CD4-positive, alpha-beta memory T cell (primary cell): ENCODE measurements at places on chromosomes 5 and 9. TPM values are rescaled to one million over a fixed set of nuclear protein-coding genes. Genes with fewer than 3 reads are reported as not detected.

GRCh38 chr5:71460693-71461092 lies 5.2 kb downstream of the BDP1 start:
- H3K27me3 ChIP-seq = no peaks in the 10 kb centered on the region
- peaks cover 17% of the 10 kb centered on the region for H3K4me1 ChIP-seq
- no peak for DNase-seq
- peaks cover 41% of the 10 kb centered on the region for H3K36me3 ChIP-seq

DNA sequence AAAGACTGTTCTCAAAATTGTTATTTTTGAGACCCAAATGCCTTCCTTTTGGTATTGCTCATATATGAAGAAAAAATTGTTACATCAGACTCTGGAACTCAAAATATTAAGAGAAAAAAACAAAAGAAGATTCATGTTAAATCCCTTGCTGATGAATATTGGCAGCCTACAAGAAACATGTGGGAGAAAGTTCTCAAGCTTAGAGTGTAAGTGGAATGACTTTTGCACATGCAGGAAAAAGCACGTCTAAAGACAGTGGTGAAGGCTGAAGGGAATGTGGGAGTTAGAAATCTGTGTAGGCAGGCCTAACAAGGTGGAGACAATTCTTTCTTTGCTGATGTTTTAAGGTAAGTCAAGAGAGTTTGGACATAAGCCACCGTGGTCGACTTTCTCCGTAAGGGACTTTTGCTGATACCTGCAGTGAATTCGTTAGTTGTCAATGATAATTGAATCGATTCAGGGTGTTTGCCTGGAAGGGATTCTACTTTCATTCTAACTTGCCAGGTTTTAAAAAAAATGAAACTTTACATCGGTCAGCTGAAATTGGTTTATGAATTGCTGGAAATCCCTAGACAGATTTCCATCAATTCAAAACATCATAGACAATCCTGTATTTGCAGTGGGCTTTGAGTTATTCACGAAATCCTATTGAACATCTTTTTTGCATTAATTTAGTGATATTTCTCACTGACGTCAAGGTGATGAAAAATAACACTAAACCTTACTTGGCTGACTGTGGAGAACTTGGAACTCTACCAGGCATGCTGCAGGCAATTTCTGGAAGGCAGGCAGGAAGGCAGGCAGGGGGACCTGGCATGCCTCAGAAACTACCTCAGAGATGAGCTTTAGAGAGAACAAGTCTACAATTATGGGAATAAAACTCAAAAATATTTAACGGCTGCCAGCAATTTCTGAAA lies 359.1 kb upstream of the ADAMTSL1 start:
- no peaks in the 10 kb centered on the region for H3K4me1 ChIP-seq
- no peak overlapping the region for H3K27ac ChIP-seq
- H3K36me3 ChIP-seq = no peaks in the 10 kb centered on the region
- no peak overlapping the region for H3K4me3 ChIP-seq
- DNase-seq = no peak
- no peaks in the 10 kb centered on the region for H3K27me3 ChIP-seq

DNA sequence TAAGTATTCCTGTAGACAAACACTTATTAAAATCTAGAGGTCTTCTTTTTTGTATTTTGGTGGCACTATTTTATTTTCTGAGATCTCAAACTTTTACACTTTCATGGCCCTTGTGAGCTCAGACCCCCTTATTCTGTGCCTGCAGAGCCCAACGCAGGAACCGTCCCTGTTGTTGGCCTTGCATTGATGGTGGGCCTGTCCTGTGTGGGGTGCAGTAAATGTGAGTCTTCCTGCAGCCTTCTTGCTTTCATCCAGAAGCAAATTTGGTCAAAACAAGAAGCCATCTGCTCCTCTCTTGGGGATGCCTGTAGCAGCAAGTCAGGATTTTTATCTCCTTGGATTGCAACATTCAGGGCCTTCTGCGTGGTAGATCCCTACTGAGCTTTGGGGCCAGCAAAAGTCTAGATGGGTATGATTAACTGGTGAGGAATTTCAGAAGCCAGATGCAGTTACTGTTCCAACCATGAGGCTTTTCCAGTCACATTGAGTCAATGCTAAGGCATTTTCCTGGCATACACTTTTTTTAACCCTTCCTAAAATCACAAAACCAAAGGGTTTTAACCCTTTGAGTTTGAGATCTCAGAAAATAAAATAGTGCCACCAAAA lies 31.7 kb downstream of the BASP1 start:
- H3K4me1 ChIP-seq = no peaks in the 10 kb centered on the region
- H3K4me3 ChIP-seq = no peak overlapping the region
- H3K36me3 ChIP-seq = no peaks in the 10 kb centered on the region
- DNase-seq = no peak
- H3K27me3 ChIP-seq = no peaks in the 10 kb centered on the region
- no peak overlapping the region for H3K27ac ChIP-seq

GRCh38 chr5:148120317-148120716 lies 48.0 kb upstream of the SPINK14 start:
- H3K27me3 ChIP-seq = no peaks in the 10 kb centered on the region
- no peak overlapping the region for H3K27ac ChIP-seq
- no peaks in the 10 kb centered on the region for H3K36me3 ChIP-seq
- DNase-seq = no peak
- H3K4me1 ChIP-seq = no peaks in the 10 kb centered on the region

DNA sequence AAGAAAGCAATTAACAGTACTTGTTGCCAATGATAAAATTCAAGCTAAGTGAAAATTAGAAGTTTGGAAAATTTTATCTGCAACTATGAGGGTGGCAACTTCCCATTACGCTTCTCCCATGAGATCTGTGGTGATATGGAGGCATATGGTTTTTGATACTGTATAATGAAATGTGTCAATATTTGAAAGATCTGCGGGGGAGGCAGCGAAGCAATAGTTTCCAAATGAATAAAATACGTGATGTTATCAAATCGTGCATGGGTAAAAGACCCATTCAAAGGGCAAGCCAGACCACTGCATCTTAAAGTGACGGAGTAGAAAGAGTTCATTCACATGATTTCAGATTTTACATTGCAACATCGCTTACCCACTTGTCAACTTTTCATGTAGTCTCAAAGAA lies 20.9 kb upstream of the BOD1 start:
- no peak overlapping the region for H3K4me3 ChIP-seq
- no peak for DNase-seq
- H3K4me1 ChIP-seq = no peaks in the 10 kb centered on the region
- H3K36me3 ChIP-seq = no peaks in the 10 kb centered on the region

The AHRR gene
- 2.7 TPM for total RNA-seq

The RANBP17 gene
- not detected for total RNA-seq

The PCDHAC1 gene
- not detected for total RNA-seq

The ENHO gene
- total RNA-seq = not detected

The CCL21 gene
- not detected for total RNA-seq
